ENCODE measurements at places on chromosomes 7 and 10.

GRCh38 chr10:98251399-98251798 lies 16.6 kb downstream of the LOXL4 start:
- no peak for DNase-seq

DNA sequence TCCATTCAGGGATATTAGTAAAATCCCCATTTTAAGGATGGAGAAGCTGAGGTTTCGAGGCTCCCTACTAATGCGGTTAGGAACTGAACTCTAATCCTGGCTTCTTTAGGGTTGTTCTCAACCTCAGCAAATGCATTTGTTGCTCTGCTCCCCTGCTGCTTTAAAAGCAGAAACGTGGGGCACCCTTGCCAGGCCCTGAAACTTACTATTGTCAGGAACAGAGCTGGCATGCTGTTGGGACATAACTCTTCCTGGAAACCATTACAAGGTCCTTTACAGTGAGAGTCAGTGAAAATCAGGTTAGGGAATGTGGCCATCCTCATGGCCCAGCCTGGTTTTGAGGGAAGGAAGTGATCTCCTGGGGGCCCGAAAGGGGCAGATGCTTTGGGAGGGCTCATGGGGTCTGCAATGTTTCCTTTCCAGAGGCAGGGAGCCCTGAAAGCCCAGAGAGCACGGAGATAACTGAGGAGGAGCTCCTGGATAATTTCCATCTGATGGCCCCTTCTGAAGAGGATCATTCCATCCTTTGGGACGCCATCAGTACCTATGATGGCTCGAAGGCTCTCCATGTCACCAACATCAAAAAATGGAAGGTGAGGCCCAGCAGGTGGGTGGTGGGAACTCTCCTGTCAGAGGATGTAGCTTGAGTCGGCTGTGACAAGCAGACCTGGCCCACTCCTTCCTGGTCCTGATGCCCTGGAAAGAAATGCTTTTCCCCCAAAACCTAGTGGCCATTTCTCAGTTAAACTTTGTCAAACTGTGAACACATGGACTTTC lies 2.0 kb downstream of the IGFBP1 start:
- no peak for DNase-seq

- no peak for DNase-seq
Measured at GRCh38 chr10:102045292-102045691, 10.7 kb downstream of the ARMH3 start.

DNA sequence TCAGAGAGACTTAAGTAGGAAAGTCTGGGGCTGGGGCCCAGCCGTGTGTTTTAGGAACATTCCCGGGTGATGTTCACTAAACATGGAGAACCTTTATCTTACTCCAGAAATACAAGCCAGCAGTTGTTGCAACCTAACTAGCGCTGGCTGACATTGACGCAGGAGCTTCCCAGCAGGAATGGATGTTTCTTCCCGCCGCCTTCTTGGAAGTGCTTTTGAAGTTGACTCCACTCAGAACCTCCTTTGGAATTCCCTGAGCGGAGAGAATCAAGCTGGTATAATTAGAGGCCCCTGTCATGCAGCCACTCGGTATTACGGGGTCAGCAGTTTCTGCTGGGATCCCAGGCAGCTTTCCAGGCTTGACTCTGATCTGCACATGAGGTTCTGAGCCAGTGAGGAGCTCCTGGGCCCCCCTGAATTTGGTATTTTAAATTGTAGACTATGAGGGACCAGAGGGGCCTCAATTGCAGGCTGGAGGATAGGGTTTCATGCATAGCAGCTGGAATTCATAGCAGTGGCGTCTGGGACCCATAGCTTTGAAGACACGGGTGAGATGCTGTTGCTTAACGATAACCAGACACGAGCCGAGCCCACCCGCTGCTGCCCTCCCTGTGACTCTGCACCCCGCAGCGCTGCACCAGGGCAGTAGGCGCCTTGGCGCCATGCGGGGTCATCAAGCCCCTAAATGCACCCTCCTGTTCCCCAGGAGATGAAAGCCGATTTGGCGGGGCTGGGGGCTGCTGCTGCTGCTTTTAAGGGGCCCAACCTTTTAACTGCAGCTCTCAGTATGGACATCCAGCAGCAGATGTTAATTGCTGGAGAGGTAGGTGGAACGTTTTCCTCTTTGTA lies 61.8 kb downstream of the EEPD1 start:
- no peak for DNase-seq

- DNase-seq = no peak
Measured at GRCh38 chr7:102089175-102090098, 197.2 kb upstream of the SH2B2 start.

GRCh38 chr10:124943301-124944092 lies 1.6 kb downstream of the ZRANB1 start:
- DNase-seq = no peak

DNA sequence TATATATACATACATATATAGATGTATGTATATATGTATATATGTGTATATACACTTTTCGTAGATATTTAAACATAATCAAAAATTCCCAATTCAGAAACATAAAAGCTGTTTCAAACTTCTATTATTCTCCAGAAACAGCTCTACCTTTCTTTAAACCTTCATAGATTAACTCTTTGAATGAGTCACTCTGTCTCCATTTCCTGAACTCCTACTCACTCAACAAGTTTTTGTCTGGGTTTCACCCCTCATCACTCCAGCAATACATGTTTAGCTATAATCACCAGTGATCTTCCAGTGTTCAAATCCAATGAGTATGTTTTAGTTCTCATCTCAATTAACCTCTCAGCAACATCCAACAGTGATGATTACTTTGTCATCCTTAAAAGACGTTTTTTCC lies 9.6 kb downstream of the DGKB start:
- DNase-seq = no peak

DNA sequence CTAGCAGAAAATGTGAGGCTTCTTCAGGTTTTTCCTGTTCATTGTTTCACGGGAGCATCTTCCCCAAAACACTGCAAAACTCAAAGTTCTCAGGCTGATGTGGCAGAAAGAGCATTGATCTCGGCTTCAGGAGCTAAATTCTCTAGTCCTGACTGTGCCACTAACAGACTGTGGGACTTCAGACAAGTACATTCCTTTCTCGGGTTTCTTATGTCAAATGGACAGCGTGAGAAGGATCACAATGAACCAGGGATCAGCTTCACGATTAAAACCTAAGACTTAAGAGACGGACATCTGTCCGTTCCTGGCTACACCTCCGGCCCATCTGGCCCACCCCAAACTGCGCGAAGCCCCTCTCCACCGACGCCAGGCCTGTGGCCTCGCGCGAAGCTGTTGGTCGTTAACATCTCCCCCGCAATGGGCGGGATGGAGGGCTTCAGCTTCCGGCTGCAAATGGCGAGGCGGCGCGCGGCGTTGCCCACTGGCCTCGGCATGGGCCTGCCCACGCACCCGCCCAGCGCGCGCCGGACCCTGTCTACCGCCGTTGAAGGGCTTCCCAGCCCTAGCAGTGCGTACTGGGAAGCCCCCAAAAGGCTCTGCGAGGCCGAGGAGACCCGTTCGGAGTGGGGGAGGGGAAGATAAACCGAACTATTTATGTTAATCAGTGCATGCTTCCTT lies 549 bp upstream of the DDX50 start:
- DNase-seq = no peak

- DNase-seq = no peak
Measured at GRCh38 chr10:11446133-11446532, 165.3 kb downstream of the USP6NL start.

DNA sequence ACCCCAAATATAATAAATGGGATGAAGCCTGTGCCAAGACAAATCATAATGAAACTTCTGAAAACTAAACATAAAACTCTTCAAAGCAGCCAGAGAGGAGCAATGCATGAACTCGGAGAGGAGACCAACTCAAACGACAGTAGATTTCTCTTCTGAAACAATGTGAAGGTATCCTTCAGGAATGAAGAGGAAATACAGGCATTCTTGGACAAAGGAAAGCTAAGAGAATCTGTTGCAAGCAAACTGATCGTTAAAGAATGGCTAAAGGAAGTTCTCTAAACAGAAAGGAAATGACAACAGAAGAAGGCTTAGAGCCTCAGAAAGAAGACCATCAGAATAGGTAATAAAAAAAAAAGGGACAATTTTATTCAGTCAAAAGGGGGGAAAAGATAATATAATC lies 6.6 kb downstream of the GNA12 start:
- no peak for DNase-seq

DNA sequence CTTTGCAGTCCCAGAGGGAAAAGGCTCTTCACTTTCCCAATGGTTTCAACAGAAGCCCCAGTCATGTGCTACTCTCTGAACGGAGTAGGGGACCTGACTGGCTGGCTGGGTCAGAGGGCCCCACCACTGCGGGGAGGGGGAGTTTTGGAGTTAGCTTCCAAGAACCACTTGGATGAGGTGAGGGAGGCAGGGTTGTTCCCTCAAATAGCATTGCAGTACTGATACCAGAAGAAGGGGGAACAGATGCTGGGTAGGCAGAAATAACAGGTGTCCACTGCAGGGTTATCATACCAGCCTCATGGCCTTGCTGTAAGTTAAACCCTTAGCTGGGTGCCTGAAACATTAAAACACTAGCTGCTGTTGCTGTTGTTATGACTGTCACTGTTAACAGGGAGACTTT lies 131.3 kb downstream of the UBE2H start:
- DNase-seq = no peak

GRCh38 chr10:52609071-52609470 lies 163.5 kb downstream of the MBL2 start:
- DNase-seq = no peak

GRCh38 chr10:89101943-89102342 lies 105.2 kb downstream of the CH25H start:
- DNase-seq = no peak

DNA sequence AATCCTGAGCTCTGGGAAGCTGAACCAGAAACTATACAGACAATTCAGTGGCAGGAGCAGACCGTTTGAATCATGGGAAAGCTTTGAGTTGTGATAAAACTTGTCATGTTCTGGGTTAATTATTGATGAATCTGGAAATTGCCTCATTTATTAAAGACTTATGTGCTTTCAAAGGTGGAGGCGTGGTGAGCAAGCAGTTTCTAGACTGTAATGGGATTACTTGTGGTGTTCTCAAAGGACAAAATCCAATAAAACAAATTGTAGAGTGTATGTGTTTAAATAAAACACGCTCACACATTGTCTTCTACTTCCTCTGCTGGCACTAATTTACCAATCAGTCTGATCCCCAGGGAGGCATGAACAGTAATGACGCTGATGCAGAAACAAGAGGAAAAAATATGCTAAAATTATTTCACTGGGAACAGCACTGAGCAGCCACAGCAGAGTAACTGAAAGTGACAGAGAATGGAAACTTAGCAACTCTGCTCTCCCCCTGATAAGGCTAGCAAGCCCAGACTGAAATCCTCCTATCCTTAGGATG lies 25.1 kb downstream of the PARD3 start:
- no peak for DNase-seq

DNA sequence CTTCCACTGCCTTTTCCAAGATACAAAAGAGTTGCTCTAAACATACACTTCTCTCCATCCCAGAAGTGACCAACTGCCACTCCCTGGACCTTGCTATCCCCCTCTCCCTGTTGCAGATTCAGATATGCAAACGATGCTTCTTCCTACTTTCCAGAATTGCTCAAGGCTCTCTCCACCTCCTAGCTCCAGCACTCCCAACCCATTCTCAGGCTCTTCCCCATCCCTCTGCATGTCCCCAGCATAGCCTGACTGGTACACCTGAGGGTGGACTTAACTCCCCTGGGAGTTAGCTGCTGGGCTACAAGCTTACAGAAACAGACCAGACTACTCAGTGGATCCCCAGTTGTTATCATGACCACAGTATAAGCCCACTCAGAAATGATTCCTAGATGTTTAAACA lies 27.6 kb downstream of the MKRN1 start:
- DNase-seq = no peak

DNA sequence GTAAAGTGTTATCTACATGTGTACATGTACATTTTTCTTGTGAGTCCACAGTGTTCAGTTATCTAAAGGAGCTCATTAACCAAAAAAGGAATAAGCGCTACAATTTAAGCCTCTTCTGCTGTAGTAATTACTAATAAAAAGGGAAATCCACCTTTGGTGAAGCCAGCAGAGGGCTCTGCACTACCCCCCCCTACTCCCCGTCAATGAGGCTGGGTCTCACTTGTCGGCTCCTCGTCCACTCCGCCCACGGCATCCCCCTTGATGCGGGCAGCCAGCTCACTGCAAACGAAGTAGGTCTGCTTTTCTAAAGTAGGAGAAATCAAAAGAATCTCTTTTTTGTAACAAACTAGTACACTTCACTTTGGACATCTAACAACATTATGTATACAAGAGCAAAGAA lies 4.7 kb upstream of the WASHC2A start:
- no peak for DNase-seq

All from CD4-positive, alpha-beta T cell treated with Interleukin-6 at 100 ng/mL for 8 hours (primary cell).